Activated T-helper 1 cell treated with Interleukin-2 at 50 U/mL for 16 hours (primary cell): ENCODE measurements at places on chromosomes 13 and 19.

GRCh38 chr19:41319500-41320184 lies 9.7 kb downstream of the CCDC97 start:
- no peak for DNase-seq

DNA sequence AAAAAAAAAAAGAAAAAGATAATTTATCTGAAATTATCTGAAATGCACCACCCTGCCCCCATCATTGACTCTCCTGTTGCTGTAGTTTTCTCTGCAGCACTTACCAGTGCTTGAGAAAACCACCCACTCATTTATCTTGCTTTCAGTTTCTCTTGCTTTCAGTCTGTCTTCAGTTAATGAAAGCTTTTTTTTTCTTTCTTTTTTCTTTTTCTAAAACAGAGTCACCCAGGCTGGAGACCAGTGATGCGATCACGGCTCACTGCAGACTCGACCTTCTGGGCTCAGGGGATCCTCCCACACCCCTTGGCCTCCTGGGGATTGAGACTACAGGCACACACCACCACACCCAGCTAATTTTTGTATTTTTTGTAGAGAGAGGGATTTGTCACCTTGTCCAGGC lies 4.3 kb upstream of the ACP5 start:
- no peak for DNase-seq

- no peak for DNase-seq
Measured at GRCh38 chr13:41229356-41229755, 34.0 kb downstream of the MTRF1 start.

- no peak for DNase-seq
Measured at GRCh38 chr13:94419925-94420305, 59.6 kb downstream of the DCT start.

GRCh38 chr19:3515891-3516422 lies 9.8 kb downstream of the FZR1 start:
- no peak for DNase-seq

- DNase-seq: no peak
Measured at GRCh38 chr13:22726726-22727125, 454.1 kb upstream of the SGCG start.

GRCh38 chr19:45061965-45062364 lies 14.3 kb downstream of the ZNF296 start:
- no peak for DNase-seq

GRCh38 chr19:45705710-45706415 lies 13.4 kb downstream of the QPCTL start:
- no peak for DNase-seq

- no peak for DNase-seq
Measured at GRCh38 chr19:32241932-32242710, 103.3 kb upstream of the ZNF507 start.

DNA sequence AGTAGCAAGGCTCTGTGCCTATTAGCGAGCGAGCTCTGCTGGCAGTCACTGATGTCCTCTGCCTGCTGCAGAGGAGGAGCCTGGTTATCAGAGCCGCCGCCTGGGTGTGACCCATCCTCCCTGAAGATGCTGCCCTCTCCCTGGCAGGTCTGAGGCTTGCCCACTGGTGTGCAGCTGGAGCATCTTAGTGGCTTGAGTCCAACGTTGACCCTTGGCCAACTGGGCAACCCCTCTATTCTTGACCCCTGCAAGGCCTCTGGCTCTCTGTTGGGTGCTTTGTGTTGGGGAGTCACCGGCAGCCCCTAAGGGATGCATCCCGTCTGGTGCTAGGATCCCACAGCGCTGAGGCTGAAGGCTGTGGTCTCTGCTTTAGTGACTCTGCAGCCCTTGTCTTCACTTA lies 277.9 kb upstream of the SOX1 start:
- DNase-seq: no peak

GRCh38 chr13:113618455-113618854 lies 33.9 kb downstream of the TFDP1 start:
- no peak for DNase-seq

GRCh38 chr19:7504684-7505083 lies 11.2 kb upstream of the ZNF358 start:
- no peak for DNase-seq

DNA sequence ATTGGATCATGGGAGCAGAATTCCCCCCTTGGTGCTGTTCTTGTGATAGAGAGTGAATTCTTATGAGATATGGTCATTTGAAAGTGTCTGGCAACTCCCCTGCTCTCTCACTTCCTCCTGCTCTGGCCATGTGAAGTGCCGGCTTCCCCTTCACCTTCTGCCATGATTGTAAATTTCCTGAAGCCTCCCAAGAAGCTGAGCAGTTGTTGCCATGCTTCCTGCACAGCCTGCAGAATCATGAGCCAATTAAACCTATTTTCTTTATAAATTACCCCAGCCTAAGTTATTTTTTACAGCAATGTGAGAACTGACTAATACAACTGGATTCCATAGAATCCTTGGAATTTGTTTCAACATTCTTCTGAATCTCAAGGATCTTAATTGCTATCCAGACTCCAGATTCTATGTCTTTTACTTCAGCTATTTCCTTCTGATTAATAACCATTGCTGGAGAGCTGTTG lies 328.1 kb downstream of the SLITRK5 start:
- no peak for DNase-seq

DNA sequence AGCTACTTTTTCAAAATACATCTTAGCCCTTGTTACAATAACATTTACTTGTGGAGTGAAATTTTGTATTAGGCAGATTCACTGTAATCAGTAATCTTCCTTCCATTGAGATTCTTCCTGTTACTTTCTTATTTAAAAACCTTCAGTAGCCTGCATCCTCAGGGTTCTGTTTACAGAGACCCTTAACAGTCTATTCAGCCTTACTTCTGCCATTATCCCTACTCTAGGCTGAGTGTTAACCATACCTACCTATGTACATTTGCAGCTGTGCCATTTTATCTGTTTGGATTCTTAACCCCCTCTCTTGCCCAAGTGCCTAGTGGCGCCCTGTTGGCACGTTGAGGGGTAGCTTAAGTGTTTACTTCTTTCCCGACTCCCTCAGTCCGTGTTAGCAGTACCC lies 71.9 kb downstream of the LRCH1 start:
- no peak for DNase-seq

DNA sequence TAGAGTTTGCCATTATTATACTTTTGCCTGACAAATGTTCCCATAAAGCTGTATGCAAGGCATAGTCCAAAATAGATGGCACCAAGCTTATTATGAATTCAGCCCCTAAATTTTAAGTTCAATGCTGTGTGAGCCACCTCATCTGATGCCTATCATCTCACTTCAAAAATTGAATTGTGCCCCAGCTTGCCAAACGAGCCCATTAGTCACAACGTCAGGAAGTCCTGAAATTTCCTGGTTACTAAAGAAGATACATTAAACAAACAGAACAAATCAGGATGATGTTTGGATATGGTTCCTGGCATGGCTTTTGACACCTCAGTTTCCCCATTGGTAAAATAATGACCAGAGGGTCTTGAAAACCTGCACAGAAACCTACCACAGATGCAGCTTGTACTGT lies 147.5 kb upstream of the SOX21 start:
- no peak for DNase-seq

- no peak for DNase-seq
Measured at GRCh38 chr13:41502673-41503072, 45.3 kb downstream of the RGCC start.

- no peak for DNase-seq
Measured at GRCh38 chr13:101390461-101390860, 25.8 kb downstream of the NALCN start.

GRCh38 chr19:5253406-5254110 lies 87.1 kb downstream of the PTPRS start:
- no peak for DNase-seq

GRCh38 chr13:30301827-30302226 lies 5.5 kb downstream of the KATNAL1 start:
- DNase-seq: no peak

DNA sequence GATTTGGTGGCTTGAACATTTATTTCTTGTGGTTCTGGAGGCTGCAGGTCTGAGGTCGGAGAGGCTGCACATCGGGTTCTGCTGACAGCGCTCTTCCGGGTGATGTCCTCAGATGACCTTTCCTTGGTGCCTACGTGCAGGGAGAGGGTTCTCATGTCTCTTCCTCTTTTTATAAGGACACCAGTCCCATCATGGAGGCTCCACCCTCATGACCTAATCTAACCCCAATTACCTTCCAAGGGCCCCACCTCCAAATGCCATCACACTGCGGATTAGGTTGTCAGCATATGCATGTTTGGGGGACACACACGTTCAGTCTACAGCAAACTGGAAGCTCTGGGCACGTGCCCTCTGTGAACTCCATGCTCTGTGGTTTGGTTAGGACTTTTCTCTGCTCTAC lies 338.6 kb downstream of the FGF9 start:
- DNase-seq: no peak

- DNase-seq: no peak
Measured at GRCh38 chr13:88704600-88705275, 1033.6 kb downstream of the SLITRK5 start.

- DNase-seq: no peak
Measured at GRCh38 chr13:99341969-99342722, 34.9 kb upstream of the GPR183 start.

DNA sequence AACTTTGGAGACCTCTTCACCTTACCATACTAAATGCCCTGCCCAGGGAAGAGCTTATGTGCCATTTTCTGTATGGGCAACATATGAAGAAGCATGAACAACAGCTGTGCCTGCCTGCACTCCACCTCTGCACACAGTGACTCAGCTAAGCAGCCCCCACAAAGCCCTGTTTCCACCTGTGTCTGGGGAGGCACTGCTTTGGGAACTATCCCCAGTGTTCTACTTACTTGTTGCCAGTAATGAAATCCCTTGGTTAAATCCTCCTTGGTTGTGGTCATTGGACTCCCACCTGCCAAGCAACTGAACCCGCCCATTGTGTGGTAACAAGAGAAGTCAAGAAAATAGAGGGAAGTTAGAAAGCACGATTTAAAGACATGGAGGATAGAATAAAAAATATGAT lies 84.6 kb downstream of the NALCN start:
- no peak for DNase-seq

DNA sequence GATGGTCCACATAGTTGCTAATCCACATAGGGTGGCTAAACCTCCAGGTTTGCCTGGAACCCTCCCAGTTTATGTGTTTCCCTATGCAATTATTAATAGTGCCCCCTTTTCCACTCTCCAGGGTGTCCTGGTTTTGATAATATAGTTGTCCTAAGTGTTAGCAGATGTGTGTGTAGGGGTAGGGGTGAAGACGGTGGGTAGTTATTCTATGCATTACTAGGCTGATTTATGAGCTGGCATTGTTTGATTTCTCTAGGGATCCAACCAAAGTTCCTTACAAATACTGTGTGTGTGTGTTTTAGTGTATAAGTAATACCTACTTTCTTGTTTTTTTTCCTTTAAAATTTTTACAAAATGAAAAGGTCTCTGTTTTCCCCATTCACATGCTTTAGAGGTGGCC lies 21.1 kb downstream of the GTF2F2 start:
- no peak for DNase-seq

DNA sequence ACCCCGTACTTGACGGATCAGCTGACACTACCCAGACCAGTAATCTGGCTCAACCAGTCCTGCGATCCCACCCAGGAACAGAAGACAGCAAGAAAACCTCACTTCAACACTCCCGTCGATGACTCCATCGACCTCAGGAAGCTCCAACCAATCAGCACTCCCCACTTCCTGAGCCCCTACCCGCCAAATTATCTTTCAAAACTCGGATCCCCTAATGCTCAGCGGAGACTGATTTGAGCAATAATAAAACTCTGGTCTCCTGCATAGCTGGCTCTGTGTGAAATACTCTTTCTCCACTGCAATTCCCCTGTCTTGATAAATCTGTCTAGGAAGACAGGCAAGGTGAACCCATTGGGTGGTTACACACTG lies 1.2 kb downstream of the LSM4 start:
- DNase-seq: no peak

DNA sequence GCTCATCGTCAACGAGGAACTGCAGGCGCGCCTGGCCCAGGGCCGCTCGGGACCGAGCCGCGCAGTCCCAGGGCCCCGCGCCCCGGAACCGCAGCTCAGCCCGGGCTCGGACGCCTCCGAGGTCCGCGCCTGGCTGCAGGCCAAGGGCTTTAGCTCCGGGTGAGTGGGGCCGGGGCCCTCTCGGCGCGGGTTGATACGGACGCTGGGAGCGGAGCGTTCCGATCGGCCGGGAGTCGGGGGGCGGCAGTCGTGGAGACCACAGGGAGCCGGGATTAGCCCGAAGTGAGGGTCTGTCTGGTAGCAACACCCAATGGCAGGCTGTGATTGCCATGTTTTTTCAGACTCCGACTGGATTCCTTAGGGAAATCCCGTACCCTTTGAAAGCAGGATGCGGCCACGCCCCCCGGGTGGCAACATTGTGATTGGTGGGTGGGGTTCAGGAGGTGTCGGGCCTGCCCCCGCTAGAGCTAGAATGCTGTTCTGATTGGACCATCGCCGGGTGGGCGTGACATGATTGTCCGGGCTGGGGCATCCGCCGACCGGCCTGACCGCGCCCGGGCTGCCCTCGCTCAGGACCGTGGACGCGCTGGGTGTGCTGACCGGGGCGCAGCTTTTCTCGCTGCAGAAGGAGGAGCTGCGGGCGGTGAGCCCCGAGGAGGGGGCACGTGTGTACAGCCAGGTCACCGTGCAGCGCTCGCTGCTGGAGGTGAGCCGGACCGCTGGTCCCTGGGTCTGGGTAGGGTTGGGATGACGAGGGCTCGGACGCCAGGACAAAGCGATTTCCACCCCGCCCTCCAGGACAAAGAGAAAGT lies 11.3 kb downstream of the EPS8L1 start:
- no peak for DNase-seq

GRCh38 chr19:2775556-2776430 lies 7.3 kb downstream of the SGTA start:
- DNase-seq: peak; percentile 31

GRCh38 chr19:55489711-55490477 lies 1.7 kb downstream of the SSC5D start:
- no peak for DNase-seq

GRCh38 chr13:23432626-23433025 lies 876 bp downstream of the SACS start:
- DNase-seq: no peak

GRCh38 chr19:11465600-11465999 lies 15.2 kb downstream of the ELAVL3 start:
- DNase-seq: no peak

DNA sequence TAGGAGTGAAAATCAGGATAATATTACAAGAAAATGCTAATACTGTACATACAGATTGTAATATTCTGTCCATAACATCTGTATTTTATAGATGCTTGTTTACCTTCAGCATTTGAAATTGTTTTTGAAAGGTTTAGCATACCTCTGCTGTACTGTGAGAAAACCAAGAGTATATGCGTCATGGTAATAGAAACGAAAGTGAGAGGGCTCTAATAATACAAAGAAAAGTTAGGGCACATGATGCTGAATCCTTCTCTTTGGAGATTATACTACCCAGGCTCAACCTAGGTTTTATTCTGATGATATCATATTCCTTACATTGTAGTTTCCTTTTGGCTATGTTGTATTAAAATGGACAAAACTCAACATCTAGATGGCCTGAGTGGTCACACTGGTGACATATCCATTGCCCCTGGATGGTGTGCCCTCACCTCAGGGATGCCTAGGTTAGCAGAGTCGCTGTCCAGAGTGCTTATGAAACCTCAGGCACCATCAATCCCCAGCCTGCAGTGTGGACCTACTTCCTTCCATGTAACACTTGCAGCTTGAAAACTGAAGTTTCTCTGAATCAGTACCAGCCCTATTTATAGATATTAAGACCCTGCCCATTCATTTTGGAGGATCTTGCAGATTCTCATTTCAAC lies 253.7 kb downstream of the KCTD12 start:
- no peak for DNase-seq

- no peak for DNase-seq
Measured at GRCh38 chr19:45716359-45717130, 14.2 kb downstream of the FBXO46 start.

- DNase-seq: no peak
Measured at GRCh38 chr13:109567315-109567714, 219.1 kb downstream of the IRS2 start.
